ENCODE measurements at places on chromosomes 6 and 20.
A peak's percentile ranks its signal among the peaks of the same experiment; 100 is the strongest.

- peak; percentile 34 for DNase-seq
Observed at GRCh38 chr20:1734269-1734858, 76.8 kb upstream of the SIRPG start.

GRCh38 chr6:3526962-3527650 is 70.3 kb upstream of the SLC22A23 start:
- no peak for DNase-seq

- no peak for DNase-seq
Observed at GRCh38 chr6:153085239-153085638, 45.8 kb downstream of the RGS17 start.

DNA sequence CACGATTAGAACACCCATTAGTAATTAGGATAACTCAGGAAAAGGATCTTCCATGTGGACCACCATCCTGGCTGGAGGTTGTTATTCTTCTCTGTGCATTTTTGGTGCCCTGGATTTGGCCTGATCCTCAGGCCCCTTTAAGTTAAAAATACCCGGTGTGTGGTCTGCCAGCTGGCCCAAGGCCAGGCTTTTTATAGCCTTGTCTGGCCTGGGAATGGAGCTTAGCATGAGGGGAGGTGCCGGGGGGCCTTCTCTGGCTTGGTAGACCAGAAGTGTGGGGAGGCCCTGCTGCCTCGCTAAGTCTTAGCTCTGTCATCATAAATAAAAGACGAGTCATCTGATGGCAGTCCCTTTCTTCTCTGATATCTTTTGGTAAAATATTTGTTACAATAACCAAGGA is 71.4 kb downstream of the ARID1B start:
- no peak for DNase-seq

GRCh38 chr6:19602434-19603013 is 234.6 kb upstream of the ID4 start:
- DNase-seq: no peak

DNA sequence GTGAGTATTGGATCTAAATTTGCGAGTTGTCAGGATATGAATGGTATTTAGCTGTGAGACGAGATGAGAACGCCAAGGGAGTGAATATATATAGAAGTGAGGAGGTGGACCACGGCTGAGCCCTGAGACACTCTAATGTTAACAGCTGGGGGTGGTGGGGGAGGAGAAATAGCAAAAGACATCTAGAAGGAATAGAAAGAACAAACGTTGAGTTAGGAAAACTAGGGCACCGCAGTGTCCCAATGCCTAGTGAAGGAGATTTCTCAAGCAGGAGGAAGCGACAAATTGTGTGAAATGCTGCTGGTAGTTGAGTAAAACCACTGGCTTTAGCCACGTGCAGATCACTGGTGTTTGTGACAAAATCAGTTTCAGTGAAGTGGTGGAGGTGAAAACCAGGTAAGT is 56.9 kb downstream of the CD164 start:
- DNase-seq: no peak

DNA sequence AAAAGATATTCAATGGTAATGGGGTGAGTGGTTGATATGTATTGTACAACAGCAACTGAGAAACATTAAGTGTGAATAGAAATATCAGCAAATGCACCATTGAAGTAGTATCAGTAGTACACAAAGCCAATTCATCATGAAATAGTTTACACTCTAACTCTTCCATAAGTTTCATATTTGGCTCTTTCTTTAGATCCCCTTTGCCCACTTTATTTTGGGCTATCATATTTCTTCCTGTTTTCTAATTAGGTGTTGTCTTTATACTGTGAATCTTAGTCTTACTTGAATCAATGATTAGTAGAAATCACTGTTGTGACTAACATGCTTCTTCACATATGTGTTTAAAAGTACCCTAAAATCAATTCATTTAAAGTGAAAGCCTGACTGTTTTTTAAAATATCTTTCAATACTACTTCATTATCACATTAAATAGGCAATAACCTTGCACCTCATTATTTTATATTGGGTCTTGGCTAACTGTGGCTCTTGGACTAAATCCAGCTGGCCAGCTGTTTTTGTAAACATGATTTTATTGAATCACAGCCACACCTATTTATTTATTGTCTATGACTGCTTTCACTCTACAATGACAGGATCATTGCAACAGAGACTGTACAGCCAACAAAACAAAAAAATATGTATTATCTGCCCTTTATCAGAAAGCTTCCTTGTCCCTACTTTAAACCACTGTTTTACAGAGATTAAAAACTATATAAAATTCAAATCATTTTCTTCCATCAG is 38.9 kb downstream of the EYS start:
- no peak for DNase-seq
